ENCODE measurements at places on chromosomes 12 and 14. TPM values are rescaled to one million over a fixed set of nuclear protein-coding genes. Genes with fewer than 3 reads are reported as not detected.

TOMM20L gene
- polyA plus RNA-seq: 0.24 TPM

ACSS3 gene
- 6.0 TPM for polyA plus RNA-seq

ADGRD1 gene
- 84.8 TPM for polyA plus RNA-seq

NGB gene
- polyA plus RNA-seq: 3.1 TPM

FBXL14 gene
- 10.3 TPM for polyA plus RNA-seq

KRT85 gene
- polyA plus RNA-seq: 0.03 TPM

MYH7 gene
- polyA plus RNA-seq: 0.91 TPM

GRCh38 chr12:94405413-94406116, 54.1 kb downstream of the CEP83 start:
- H3K27ac ChIP-seq: peak overlapping the region; percentile 52
- peaks cover 3% of the 10 kb centered on the region for H3K36me3 ChIP-seq
- H3K27me3 ChIP-seq: no peaks in the 10 kb centered on the region
- no peak for DNase-seq

GRCh38 chr12:110280392-110280778, 662 bp upstream of the ATP2A2 start:
- H3K27ac ChIP-seq: peak overlapping the region; percentile 85
- DNase-seq: peak; percentile 23
- no peaks in the 10 kb centered on the region for H3K27me3 ChIP-seq
- H3K4me1 ChIP-seq: peaks cover 10% of the 10 kb centered on the region
- peaks cover 9% of the 10 kb centered on the region for H3K36me3 ChIP-seq
- H3K4me3 ChIP-seq: peak overlapping the region; percentile 87

GRCh38 chr14:71734076-71734475, 198.2 kb upstream of the RGS6 start:
- peaks cover 2% of the 10 kb centered on the region for H3K4me1 ChIP-seq
- no peak overlapping the region for H3K27ac ChIP-seq
- no peak overlapping the region for H3K4me3 ChIP-seq
- H3K36me3 ChIP-seq: peaks cover 77% of the 10 kb centered on the region

DNA sequence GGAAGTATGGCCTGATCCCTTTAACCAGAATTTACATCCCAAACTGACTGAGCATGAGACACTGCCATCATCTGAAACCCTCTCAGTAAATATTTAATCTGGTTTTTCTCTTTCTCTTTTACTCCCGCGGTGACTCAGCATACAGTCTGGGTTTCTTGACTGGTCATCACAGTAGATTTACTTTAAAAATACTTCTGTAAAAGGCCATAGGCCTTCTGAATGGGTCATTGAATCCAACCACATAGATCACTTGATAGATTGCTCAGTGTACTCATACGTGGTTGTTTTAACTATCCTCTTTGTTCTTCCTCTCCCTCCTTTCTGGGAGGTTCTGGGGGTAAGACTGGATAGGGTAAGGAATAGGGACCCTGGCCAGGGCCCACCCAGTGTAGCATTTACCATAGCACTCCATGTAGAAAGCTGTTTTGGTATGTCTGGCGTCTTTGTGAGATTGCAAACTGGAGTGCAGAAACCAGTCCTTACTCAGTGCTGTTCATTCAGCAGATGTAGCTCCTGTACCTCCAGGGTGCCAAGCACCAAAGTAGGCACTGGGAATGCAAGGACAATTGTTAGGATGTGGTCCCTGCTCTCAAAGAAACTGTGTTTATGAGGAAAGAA, 165.7 kb downstream of the SRGAP1 start:
- no peak overlapping the region for H3K4me3 ChIP-seq
- no peaks in the 10 kb centered on the region for H3K4me1 ChIP-seq
- H3K36me3 ChIP-seq: no peaks in the 10 kb centered on the region
- DNase-seq: no peak
- H3K27ac ChIP-seq: no peak overlapping the region

DNA sequence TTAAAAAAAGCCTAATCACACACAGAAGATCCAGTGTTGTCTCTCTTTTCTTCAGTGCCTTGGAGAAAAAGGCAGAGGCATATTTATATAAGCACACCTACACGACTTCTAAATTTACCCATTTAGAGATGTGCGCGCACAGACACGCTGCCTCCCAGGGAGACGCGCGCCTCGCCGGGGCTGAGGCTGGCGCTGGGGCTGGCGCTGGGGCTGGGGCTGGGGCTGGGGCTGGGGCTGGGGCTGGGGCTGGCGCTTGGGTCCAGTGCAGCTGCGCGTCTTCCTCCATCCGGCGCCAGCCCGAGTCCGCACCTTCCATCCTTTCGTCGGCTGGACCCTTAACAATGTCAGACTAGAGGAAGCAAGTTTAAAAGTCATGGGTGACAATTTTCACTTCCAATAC, 118.4 kb upstream of the ARID2 start:
- DNase-seq: no peak
- no peaks in the 10 kb centered on the region for H3K27me3 ChIP-seq
- H3K27ac ChIP-seq: no peak overlapping the region
- H3K36me3 ChIP-seq: no peaks in the 10 kb centered on the region
- no peaks in the 10 kb centered on the region for H3K4me1 ChIP-seq

- peak; percentile 65 for DNase-seq
- peaks cover 91% of the 10 kb centered on the region for H3K27me3 ChIP-seq
- peaks cover 3% of the 10 kb centered on the region for H3K4me1 ChIP-seq
- no peak overlapping the region for H3K27ac ChIP-seq
- no peaks in the 10 kb centered on the region for H3K36me3 ChIP-seq
Measured at GRCh38 chr12:102964872-102965271, 7.4 kb downstream of the ASCL1 start.
